ENCODE measurements at places on chromosomes 2 and 18.

- DNase-seq, result no peak
Measured at GRCh38 chr2:128324897-128325410, 6.3 kb upstream of the HS6ST1 start.

DNA sequence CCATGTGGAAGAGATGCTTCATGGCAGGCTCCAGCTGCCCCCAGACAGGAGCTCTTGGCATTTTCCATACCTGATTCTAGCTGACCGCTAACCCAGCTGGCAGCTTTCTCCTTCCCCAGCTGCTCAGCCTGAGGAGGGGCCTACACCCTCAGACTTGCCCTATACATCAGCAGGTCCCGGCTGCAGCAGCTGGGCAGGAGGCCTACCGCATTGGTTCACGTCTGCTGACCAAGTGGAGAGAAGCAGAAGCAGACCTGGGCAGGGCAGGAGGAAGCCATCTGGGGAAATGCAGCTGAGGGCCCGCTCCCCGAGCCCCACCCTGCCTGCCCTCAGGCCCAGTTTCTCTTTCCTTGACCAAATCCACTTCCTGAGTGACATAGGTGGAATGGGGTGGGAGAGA, 50.7 kb downstream of the LBH start:
- no peak for DNase-seq

GRCh38 chr2:155382776-155383175, 684.3 kb downstream of the KCNJ3 start:
- DNase-seq, result no peak

DNA sequence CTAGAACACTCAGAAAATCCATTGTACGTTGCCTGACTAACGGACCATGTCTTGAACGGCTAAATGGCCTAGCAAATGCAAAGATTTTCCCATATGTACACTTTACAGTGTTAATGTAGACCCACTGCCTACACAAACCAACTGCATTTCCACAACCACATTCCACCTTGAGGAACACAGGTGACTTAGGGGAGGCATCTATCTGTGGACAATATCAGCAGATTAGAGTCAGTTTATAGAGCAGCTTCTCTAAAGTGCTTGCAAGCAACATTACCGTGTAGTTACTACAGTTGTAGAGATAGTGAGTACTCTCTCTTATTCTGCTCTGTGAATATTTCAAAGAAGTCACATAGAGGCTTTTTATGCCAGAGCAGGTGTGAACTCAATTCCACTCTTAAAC, 139.6 kb downstream of the TCF4 start:
- no peak for DNase-seq

GRCh38 chr2:149339324-149339723, 8.9 kb downstream of the LYPD6 start:
- DNase-seq, result no peak

DNA sequence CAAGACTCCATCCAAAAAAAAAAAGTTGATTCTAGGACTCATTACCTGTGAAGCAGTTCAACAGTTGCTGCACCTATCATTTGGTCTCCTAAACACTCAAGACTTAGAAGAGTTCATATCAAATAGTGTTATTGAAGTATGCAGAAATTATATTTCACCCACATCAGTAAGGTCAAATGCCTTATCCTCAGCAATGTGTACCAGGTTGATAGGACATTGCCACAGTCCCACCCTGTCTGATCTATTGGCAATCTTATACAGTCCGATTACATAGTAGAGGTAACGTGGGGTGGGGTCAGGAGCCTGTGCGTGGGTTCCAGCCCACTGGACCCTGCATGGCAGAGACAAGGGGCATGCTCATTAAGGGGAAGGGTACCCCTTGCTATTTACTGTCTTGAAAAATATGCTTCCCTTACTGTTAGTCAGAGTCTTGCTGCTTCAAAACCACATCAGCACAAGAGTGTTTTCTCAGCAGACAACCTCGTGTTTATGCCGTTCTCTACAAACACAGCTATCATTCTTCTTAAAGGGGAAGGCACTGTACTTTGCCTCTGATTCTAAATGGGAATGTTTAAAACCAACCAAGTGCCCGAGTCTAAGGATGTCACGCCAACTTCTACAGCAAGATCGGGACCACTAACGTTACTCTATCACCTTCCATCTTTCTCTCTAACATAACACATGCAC, 115.2 kb downstream of the MTCL1 start:
- DNase-seq, result no peak

DNA sequence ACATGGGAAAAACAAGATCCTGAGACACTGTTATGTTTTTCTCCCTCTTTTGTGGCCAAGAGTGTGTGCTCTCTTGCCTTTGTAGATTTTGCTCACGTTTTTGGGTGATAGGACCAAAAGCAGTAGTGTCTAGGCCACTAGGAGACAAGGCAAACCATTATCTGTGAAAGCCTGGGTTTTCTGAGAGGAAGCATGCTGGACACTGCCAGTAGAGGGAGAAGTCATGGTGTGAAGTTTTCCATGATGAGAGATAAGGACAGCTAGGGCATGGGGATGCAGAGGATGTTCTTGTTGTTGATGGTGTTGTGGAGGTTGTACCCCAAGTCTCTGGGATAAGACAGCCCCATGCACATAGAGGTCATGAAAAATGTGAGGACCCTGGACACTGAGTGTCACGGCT, 285.3 kb downstream of the SOX11 start:
- DNase-seq, result no peak

- DNase-seq, result no peak
Measured at GRCh38 chr2:74128206-74128605, 19.5 kb downstream of the BOLA3 start.

DNA sequence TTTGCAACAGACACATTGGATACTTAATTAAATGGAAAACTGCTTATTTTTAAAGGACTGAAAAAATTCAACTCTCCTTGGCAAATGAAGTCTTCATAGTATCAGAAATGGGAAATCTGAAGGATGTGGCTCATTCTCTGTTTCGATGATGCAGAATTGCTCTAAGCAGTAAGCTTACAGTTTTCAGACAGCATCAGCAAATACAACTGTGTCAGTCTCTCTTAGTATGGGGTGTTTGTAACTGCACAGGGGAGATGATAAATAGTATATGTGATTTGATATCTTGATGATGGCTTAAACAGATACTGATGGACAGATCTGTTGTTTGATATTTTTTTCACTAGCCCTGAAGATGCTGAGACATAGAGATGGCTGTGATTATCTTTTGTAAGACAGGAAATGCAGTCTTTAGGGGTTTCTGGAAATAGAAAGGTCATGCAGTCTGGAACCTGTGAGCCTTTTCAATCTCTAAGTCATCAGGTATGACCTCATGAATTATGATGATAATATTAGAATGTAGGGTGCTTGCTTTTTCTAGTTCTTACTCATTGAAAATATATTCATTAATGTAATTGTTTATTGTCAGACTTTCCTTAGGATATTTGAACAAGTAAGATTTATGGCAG, 84.2 kb downstream of the SLC4A10 start:
- no peak for DNase-seq

- DNase-seq, result no peak
Measured at GRCh38 chr18:60157810-60158209, 214.8 kb downstream of the MC4R start.

- no peak for DNase-seq
Measured at GRCh38 chr2:229714080-229714735, at the start of gene DNER. Gene DNER, minus strand, starts transcription at chr2:229714555. Its CDS starts 132 bp downstream, at chr2:229714423.

- no peak for DNase-seq
Measured at GRCh38 chr2:127535918-127536317, 435 bp downstream of the MYO7B start.

GRCh38 chr18:65235966-65236624, 514.7 kb upstream of the CDH7 start:
- no peak for DNase-seq

GRCh38 chr2:71807581-71808451, 339.8 kb downstream of the CYP26B1 start:
- no peak for DNase-seq

GRCh38 chr2:33372940-33373553, 103.4 kb upstream of the RASGRP3 start:
- no peak for DNase-seq

DNA sequence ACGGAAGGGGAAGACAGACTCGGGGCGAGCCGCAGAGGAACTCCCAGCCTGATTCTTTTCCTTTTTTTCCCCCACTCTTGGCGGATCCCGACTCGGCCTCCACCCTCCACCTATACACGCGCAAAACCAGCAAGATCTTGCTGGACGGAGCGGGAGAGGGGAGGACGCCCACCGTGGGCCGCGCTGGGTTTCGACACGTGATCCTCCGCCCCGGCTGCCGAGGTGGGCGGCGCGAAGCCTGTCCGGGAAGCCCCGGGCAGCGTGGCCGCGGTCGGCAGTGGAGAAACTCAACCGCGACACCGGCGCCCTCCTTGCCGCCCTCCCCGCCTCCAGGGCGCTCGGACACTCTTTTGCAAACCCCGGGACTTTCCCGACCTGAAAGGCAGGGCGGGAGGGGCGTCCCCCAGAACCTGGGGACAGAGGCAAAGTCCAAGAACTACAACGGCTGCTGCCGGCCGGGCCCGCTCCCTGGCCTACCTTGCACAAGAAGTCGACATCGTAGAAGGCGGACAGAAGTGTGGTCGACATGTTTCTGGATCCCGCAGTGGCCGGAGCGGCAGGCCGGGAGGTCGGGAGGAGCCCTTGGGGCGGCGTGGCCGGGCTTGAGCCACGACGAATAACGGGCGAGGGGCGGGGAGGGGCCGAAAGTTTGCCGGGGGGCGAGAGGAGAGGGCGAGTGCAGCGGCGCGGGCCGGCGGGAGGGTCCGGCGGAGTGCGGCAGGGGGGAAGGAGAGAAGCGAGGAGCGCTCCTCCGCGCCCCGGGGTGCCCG, 433 bp downstream of the ZFP36L2 start:
- peak; percentile 41 for DNase-seq

- DNase-seq, result no peak
Measured at GRCh38 chr2:127149384-127149783, 42.4 kb upstream of the BIN1 start.

GRCh38 chr18:23136326-23137096, 1.2 kb downstream of the CABLES1 start:
- no peak for DNase-seq

GRCh38 chr2:109400102-109400501, 213.7 kb downstream of the SEPTIN10 start:
- no peak for DNase-seq

GRCh38 chr2:16100006-16100405, 159.7 kb downstream of the MYCN start:
- DNase-seq, result no peak

- no peak for DNase-seq
Measured at GRCh38 chr2:38182492-38183003, 106.6 kb upstream of the CYP1B1 start.

- DNase-seq, result no peak
Measured at GRCh38 chr2:162261032-162261945, 18.0 kb upstream of the FAP start.

GRCh38 chr2:18413676-18414396, 146.6 kb downstream of the RDH14 start:
- no peak for DNase-seq

DNA sequence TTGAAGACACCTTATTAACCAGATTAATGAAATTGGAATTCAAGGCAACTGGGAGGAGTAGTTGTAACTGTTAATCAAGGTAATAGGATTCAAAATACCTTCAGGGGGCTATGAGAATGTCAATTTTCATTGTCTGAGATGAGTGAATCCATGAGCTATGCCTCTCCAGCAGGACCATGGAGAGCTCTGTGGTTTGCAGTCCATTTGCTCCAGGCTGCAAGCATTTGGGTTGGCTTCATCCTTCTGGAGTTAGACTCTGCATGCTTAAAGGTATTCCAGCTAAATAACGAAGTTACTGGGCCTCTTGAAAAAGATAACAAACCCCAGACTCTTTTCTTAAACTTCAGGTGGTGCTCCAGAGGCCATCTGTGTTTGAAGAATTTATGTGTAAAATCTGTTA, 207.1 kb upstream of the SLC8A1 start:
- no peak for DNase-seq

DNA sequence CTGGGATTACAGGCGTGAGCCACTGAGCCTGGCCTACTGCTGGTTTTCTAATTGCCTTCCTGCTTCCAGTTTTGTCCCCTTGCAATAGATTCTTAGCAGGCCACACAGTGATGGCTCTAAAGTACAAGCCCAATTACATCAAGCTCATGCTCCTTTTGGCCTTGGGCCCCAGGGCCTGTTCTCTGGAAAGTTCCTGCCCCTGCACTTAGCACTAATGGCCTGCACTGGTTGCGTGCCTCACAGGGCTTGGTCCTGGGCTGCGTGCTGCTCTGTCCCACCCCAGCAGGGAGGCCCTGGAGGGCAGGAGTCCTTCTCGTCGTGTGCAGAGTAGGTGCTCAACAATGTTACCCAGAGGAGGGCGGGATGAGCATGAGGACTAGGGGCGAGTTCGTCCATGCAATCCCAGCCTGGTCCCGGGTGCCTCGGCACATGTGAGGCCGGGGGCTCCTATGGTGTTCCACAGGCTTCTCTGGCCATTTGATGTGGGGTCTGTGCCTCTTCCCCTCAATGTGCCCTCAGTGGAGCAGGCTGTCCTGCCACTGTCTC, 51.7 kb downstream of the PDCL3 start:
- DNase-seq, result no peak

GRCh38 chr2:96801786-96802595, 14.1 kb upstream of the CNNM3 start:
- no peak for DNase-seq

DNA sequence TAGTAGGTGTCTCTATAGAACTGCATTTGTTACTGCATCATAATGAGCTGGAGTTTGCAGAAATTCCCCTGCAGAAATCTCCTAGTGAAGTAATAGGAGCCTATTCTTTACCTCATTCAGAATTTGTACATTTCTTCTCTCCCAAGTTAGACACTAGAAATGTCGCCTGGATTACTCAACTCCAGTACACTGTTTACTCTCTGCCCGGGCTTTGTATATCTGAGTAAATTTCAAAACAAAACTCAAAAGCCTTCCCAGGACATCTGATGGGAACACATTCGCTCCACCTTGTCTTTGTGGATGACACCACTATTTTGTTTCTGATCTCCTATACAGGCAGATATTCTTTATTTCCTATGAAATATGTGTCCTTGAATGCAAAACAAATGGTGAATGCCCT, 76.8 kb downstream of the POU3F3 start:
- no peak for DNase-seq

DNA sequence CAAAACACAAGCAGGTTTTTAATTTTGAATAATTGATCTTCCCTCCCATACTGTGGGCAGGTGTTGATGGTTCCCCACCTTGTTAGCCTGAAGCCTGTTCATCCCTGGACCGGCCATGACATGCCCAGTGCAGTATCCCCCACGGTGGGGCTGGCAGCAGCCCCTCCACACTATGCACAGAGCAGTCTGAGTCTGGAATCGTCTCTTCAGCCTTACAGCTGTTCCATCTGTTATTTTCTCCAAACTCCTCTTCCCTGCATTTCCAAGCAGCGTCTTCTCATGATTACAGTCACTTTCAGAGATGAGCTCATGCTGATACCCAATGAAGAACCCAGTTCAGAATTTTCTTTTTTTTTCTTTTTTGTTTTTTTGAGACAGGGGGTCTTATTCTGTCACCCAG, 68.2 kb downstream of the ADI1 start:
- no peak for DNase-seq

GRCh38 chr2:56170988-56171387, 12.8 kb upstream of the CCDC85A start:
- no peak for DNase-seq

- DNase-seq, result no peak
Measured at GRCh38 chr2:46967990-46968647, 52.5 kb upstream of the MCFD2 start.

- no peak for DNase-seq
Measured at GRCh38 chr2:127320586-127321275, 26.8 kb upstream of the ERCC3 start.
